ENCODE measurements at places on chromosomes 5 and 9.

GRCh38 chr9:78133751-78134150, 102.1 kb upstream of the CEP78 start:
- peak; percentile 27 for DNase-seq

GRCh38 chr5:72956324-72957140, 691 bp downstream of the FCHO2 start:
- peak; percentile 1 for DNase-seq

GRCh38 chr9:96450613-96451528, 902 bp downstream of the HABP4 start:
- peak; percentile 34 for DNase-seq

- DNase-seq, result no peak
Measured at GRCh38 chr9:38117651-38118050, 48.6 kb upstream of the SHB start.

DNA sequence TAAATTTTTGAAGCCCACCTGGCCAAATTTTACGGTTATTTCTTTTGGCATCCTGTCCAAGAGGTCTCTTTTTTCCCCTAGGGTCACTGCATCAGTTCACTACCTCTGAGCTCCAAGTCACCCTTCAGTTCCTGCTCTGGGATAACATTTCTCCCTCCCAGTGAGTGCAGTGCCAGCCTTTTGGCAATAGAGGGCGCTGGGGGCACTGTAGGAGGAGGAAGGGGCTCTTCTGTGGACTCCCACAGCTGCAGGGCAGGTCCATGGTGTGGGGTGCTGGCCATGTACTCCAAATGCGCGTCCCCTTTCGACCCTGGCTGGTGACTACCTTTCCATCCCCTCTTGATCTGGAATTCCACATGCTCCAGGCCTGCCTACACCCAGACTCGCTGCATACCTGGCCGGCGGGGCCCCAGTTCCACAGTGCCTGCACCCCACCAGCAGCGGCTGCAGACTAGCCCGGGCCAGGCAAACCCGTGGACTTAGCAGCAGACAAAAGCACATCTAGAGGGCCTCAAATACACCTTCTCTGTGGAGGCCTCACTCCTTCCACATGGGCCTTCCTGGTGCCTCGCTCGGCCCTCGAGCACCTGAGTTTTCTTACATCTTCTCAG, 20.3 kb upstream of the NINJ1 start:
- no peak for DNase-seq

- no peak for DNase-seq
Measured at GRCh38 chr5:43675357-43675756, 72.4 kb downstream of the NNT start.

DNA sequence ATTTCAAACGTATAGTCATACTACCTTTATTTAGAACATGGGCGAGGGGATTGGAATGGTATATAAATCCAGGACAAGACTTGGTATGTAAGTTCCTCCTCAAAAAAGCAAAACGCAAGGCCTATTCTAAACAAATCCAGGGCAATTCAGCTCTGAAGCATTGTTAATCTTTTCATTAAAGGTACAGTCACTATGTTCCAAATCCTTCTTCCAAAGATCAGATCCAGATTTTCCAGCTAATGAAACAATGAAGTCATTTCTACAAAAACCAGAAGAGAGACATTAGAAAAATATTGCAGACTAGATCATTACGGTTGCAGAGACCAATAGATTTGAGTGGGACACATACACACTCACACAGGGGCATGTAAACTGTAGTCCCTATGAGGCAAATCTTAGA, 116.1 kb upstream of the BNC2 start:
- no peak for DNase-seq

DNA sequence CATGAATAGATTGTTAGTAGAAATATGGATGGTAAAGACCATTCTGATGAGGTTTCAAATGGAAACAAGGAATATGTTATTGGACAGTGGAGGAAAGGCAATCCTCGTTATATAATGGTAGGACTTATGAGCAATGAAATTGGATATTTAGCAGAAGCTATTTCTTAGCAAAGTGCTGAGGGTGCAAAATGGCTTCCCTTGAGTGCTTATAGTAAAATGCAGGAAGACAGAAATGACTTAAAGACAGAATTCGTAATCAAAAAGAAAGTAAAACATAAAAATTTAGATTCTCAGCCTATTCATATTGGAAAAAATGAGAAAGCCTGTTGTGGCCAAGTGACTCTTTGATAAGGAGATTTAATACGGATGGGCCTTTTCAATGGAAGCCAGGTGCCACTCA, 102.1 kb upstream of the ADRA1B start:
- DNase-seq, result no peak

GRCh38 chr9:72579880-72580550, 58.6 kb downstream of the TMC1 start:
- DNase-seq, result peak; percentile 51

DNA sequence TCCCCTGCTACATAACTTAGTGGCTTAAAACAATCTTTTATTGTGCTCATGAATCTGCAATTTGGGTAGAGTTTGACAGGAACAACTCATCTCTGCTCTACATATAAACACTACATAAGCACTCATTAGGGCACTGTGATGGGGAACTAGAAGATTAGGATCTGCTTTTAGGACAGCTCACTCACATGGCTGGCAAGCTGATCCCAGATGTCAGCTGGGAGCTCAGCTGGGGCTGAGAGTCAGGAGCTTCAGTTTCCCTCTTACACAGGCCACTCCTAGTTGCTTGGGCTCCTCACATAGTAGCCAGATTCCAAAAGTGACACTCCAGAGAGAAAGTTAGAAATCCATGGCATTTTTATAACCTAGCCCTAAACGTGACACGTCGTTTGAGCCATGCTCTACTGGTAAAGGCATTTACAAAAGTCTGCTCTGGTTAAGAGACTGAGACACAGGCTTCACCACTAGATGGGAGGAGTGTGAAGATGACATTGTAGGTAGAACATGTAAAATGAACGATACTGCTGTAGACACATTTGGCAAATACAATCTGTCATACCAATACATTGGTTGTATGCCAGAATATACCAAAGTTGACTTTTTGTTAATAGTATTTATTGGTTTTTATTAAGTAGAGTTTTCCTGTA, 23.6 kb downstream of the SCAI start:
- DNase-seq, result no peak

GRCh38 chr9:4117835-4118610, 181.8 kb downstream of the GLIS3 start:
- DNase-seq, result peak; percentile 51

- DNase-seq, result no peak
Measured at GRCh38 chr9:92183449-92183848, 68.2 kb upstream of the SPTLC1 start.

GRCh38 chr9:755454-756381, 85.8 kb upstream of the DMRT1 start:
- DNase-seq, result peak; percentile 85

DNA sequence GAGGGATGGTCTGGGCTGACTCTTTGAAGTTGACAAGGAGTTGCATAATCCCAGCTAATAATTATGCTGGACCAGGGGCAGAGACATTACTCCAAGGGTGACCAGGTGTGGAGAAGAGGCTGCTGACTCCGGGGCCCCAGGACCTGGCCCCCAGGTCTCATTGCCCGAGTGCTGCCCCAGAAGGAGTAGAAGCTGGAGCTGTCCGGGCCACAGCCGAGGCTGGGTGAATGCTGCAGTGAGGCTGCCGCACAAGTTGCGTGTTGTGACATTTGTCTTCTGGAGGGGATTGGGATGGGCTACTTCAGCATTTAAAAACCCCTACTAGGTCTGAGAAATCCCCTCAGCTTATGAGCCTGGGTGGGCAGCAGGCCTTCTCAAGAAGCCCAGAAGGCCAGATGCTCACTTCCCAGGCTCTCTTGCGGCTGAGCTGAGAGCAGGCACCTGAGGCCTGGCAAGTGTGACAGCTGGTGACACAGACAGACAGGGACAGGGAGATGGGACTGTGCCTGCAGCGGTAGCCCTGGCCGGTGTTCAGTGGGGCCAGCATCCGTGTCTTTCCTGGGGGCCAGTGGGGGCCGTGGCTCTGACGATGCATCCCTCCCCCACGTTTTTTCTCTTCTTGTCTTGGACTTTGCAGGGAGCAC, 122.8 kb downstream of the KCNIP1 start:
- no peak for DNase-seq

DNA sequence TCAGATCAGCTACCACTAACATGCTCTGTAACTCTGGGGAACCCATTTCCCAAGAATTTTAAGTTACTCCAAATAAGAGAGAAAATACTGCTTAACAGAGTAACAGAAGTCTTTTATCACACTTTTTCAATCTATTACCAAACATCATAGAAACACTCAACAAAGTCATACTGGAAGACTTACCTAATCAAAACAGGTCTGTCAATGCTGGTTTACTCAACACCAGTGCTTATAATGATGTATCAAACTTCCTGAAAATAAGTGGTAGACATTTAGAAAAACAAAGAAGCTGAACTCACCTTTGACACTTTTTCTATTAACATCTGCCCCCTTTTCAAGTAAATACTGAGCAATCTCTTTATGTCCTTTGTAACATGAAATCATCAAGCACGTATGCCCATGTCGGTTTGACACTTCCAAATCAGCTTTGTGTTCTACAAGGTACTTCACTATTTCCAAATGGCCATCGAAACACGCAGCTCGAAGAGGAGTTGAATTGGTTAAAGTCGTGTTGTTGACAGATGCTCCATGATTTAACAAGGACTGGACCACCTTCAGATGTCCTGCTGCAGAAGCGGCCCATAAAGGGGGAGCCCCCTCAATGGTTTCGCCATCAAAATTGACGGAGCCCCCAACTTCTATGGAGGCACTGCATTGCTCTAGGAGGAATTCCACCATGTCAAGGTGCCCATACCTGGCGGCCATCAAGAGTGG, 1.8 kb downstream of the FEM1C start:
- DNase-seq, result no peak

GRCh38 chr9:35552376-35552775, 52.7 kb upstream of the TESK1 start:
- DNase-seq, result no peak

- DNase-seq, result no peak
Measured at GRCh38 chr9:121558473-121558872, 58.8 kb upstream of the GGTA1 start.

DNA sequence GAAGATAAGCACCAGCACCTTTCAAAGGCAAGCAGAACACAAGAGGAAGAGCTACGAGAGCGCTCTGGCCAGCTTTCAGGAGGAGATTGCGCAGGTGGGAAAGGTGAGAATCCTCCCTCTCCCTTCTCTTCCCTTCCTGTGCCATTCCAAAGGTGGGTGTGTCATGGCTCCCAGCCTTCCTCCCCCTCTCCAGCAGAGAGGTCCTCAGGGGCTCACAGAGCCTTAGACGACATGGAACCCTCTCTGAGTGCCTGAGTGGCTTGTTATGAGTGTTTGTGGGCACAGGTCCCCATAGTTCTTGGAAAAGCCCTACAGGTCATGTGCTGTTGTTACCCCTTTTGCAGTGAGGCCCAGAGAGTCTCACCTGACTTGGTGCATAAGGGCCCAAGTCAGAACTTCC, 5.8 kb downstream of the CCDC180 start:
- DNase-seq, result no peak

DNA sequence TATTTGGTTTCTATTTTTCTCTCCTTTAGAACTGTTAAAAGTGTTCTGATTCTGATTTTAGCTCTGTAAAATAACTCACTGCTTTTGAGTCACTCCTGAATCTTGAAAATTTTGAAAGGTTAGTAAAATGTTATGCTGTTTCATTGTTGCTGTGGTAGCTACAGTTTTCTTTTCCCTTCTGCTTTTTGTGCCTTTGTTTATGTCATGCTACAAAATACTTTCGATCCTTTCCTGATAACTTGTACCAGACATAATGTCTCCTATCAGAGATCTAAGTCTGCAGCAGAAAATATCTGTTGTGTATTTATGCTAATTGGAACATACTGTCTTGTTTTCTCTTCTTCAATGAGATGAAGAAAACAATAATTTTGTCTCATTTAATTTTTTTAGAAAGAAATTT, 26.9 kb upstream of the CEP120 start:
- DNase-seq, result no peak

DNA sequence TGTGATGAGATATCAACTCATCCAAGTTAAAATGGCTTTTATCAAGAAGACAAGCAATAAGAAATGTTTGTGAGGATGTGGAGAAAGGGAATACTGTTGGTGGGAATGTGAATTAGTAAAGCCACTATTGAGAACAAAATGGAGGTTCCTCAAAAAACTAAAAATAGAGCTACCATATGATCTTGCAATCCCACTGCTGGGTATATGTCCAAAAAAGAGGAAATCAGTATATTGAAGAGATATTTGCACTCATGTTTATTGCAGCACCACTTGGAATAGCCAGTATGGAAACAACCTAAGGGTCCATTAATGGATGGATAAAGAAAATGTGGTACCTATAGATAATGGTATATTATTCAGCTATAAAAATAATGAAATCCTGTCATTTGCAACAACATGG, 25.1 kb downstream of the PPIP5K2 start:
- DNase-seq, result no peak

- no peak for DNase-seq
Measured at GRCh38 chr9:81183761-81184160, 505.6 kb downstream of the TLE1 start.

DNA sequence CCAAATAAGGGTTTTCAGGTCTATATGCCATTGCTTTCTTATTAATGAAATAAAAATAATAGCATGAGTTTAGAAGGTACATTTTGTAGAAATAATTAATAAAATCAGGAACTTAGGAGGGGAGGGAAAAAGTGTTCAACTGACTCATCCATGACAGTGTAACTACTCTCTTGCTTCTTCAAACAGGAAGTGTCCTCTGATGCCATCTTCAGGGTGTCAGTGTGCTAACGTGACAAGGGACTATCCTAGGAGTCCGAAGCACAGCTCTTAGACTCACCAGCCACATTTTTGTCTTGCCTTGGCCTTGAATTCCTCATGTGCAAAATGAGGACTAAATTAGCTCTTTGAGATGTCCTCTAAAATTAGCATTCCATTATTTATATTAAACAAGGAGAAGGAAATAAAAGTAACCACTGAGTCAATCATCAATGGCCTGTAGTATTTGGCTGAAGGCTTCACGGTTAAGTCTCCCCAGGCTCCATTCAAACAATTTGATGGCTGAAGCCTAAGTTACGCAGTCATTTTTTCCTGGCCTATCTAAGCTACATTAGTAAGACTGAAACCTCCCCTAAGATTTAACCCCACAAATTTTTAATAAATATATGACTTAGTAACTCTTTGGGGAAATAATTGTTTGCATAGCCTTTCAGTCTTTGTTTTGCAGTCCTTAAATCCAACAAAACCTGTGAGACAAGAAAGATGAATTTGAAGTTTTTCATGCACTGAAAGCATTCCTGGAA, 151.1 kb downstream of the ARL15 start:
- DNase-seq, result no peak

GRCh38 chr5:178111925-178112324, 1.4 kb upstream of the N4BP3 start:
- DNase-seq, result no peak
